ENCODE measurements at places on chromosomes 2 and 18.

GRCh38 chr2:200968735-200969134, 5.3 kb upstream of the ORC2 start:
- no peak for DNase-seq

DNA sequence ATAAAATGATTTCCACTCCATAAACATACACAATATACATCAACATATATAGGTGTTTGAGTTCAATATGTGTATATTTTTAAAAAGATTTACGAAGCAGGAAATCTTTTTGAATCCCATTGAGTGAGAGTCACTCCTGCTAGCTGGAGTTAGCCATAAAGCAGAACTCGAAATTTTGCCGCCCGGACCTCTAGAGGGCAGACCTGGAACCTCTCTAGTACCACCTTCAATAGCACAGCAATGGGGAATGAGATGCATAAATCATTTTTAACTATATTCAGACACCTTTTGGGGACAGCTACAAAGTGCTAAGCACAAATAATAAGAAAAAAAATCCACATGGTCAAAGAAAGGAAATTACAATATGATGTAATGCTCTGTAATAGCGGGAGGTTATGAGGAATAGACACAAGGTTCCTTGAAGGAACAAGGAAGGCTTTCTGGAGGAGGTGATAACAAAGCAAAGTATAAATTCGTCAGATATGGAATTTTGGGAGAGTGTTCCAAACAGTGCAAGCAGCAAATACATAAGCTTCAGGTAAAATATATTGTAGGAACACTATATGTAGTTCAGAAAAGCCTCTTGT, 533.4 kb downstream of the ERBB4 start:
- DNase-seq, result peak; percentile 23

- DNase-seq, result peak; percentile 39
Measured at GRCh38 chr18:1663879-1664705, 759.4 kb downstream of the ADCYAP1 start.

- no peak for DNase-seq
Measured at GRCh38 chr2:141020346-141020745, 1110.5 kb downstream of the LRP1B start.

DNA sequence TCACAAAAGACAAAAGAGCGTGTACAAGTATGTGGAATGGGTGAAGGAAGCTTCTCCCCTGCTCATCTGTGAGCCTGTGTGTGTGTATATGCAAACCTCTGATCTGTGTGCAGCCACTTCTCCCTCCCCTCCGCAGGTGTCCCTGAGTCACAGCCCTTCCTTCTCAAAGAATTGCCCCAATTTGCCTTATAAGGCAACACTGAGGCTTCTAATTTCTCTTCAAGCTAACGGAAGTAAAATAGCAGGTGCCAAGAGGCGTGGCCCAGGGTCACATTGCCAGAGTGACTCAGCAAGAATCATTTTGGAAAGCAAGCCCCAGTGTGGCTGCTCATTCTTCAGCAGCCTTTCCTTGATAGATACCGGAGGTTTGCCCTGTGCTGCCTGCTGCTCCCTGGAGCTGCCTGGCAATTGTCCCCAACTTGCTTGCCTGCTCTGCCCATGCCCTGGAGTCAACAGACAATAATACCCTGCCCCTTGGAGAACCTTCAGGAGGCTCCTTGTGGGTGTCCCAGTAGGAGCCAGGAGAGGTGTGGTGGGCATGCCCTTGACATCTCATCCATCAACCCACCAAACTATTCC, 37.3 kb upstream of the BMP10 start:
- peak; percentile 96 for DNase-seq

GRCh38 chr2:213034585-213034984, 116.8 kb downstream of the IKZF2 start:
- DNase-seq, result peak; percentile 27

GRCh38 chr18:35331367-35332087, 12.7 kb downstream of the ZNF24 start:
- no peak for DNase-seq

DNA sequence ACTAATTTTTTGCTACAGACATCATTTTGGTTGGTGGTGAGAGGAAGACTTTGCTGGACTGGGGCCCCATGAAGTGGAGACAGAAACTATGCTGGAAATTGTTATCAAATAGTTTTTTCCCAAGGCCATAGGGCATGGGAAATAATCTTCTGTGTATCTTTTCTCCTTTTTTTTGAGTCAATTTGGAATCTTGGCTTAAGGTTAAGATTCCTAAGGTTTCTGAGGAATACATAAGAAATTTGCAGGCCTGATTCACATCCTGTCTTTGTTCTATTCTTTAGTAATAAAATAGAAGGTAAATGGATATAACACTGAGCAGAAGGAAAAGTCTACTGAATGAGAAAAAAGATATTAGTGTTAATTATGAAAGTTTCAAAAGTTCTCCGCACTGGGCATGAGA, 16.6 kb downstream of the SMC6 start:
- no peak for DNase-seq

DNA sequence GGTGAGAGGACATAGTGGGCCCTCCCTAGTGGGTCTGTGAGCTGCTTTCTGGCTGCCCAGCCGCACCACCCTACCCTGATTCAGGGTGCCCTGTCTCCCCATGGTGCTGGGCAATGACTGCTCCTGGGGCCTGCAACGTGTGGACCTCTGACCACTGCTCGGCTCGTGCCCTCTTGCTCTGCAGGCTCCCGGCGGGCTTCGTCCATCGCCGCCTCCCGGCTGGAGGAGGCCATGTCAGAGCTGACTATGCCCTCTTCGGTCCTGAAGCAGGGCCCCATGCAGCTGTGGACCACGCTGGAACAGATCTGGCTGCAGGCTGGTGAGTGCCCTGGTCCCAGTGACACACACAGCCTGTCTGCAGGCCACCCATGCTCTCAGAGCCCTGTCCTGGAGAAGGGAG, 103.5 kb downstream of the STPG4 start:
- DNase-seq, result no peak

DNA sequence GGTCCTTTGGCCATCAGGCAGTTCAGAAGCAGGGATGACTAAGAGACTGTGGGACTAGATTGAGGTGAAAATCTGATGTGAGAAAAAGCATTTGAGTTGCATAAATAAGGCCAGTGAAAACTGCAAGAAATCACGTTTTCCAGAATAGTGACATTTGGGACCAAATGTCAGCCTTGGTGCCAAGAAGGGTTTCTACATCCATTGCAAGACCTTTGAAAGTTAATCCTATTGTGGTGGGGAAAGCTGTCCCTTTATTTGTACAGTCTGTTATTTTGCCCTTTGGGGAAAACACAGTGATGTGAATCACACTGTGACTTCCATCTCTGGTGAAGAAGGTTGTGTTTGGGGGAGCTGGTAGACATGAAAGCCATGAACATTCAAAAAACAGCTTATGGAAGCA, 153.5 kb upstream of the SIX2 start:
- no peak for DNase-seq

DNA sequence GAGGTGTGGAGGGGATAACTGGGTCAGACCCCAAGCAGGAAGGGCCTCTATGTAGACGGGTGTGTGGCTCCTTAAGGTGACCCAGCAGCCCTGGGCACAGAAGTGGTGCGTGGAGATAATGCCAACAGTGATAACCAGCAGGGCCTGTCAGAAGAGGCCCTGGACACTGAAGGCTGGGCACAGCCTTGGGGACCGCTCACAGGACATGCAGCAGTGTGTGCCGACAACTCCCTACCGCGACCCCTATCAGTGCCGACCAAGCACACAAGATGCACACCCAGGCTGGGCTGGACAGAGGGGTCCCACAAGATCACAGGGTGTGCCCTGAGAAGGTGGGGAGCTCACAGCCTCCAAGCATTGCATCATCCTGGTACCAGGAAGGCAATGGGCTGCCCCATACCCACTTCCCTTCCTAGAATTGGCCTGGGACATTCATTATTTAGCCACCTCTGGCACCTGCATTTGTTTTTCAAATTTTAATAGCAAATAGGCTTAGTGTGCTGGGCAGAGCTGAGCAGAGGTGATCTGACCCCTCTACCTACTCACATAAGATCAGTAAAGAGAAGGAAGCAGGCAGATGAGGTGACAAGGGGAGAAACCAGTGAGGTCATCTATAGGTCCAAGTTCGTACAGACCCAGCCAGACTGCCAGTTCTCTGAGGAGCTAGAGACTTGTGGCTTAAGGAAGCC, 55.2 kb downstream of the BCL11A start:
- no peak for DNase-seq

GRCh38 chr2:233658610-233659009, 13.1 kb upstream of the UGT1A9 start:
- DNase-seq, result no peak

DNA sequence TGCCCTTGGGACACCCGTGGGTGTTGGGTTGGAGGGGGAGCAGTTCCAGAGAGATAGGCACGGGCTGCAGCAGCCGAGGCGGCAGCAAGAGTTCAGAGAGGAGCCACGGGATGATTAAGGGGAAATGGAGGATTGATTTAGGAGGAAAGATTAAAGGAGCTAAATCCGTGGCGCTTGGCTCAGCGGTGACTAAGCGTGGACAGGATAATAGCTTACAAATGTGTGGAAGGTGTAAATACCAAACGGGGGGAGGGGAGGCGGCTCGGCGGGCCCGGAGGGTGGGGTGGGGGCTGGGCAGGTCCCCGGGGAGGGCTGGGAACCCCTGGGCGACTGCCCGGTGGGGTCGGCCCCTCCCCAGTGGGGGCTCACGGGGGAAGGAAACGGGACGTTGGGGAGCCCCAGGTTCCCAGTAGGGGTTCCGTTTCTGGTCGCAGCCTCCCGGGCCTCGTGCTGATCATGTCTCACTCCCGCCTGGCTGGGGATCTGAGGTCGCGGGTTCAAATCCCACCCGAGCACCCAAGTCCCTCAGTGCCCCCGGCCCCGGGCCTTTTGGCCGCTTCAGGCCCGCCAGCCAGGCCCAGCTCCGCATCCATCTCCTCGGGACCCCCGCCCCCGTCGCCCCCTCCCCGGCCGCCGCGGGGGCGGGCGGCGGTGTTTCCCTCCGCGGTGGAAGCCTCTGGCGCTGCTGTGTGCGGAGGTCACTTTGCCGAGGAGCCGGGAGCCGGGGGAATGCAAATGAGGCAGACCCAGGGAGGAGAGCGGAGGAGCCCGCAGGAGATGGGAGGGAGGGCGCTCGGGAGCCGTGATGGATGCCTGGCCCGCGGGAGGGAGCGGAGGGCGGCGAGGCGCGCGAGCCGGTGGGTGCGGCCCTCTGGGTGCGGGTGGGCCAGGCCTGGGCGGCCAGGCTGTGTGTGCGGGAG, 8.1 kb downstream of the ASIC4 start:
- DNase-seq, result no peak
